ENCODE measurements at places on chromosomes 2 and 18.
A peak's percentile ranks its signal among the peaks of the same experiment; 100 is the strongest.

- no peak for DNase-seq
Measured at GRCh38 chr18:60157810-60158209, 214.8 kb downstream of the MC4R start.

GRCh38 chr2:1863386-1863785 lies 119.1 kb upstream of the PXDN start:
- DNase-seq = no peak

- DNase-seq = no peak
Measured at GRCh38 chr2:229267080-229267479, 4.0 kb downstream of the PID1 start.

- DNase-seq = no peak
Measured at GRCh38 chr2:224934526-224935188, 107.6 kb downstream of the DOCK10 start.

DNA sequence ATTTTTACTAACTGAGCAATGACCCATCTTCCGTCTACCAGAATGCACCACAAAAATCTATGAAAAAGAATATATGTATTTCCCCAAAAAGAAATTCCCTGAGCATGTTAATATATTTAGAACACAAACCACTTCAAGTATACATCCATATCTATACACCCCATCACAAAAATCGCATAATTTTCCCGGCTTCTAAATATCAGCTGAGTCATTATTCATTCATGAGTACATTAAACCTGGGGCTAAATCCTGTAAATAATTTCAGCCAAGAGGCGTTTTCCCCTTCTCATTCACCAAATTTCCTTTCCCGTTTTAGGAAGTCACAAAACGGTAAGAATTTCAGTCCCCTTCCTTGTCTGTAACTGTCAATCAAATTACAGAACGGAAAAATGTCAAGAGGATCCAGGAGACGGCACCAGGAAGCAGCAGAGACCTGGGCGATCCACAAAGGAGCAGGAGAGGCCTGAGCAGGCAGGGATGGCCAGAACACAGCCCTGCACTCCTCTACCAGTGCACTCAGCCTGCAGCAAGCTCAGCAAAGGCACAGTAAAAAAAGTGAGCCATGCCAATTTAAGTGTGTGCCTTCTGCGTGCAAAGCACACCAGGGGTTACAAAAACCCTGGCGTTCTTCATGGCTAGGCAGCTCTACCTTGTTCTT lies 300.7 kb downstream of the TCF4 start:
- no peak for DNase-seq

GRCh38 chr2:224360801-224361251 lies 41.1 kb downstream of the FAM124B start:
- DNase-seq = no peak

DNA sequence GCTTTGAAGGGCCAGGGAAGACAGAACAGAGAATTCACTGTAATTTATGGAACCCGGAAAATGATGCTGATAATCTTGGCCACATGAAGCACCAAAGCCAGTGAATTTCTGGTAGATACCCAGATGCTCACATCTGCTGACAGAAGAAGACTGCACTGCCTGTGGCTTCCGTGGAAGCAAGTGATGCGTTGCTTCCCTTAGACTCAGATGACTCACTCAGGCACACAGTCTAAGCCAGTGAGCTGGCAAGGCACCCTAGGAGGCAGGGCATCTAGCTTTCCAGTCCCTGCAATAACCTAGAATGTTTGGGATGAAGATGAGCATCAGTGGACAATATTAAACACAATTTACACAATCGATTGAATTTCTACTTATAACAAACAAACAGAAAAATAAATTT lies 284.7 kb downstream of the CMPK2 start:
- no peak for DNase-seq

GRCh38 chr18:51030537-51031258 lies 685 bp downstream of the SMAD4 start:
- DNase-seq = peak; percentile 61

DNA sequence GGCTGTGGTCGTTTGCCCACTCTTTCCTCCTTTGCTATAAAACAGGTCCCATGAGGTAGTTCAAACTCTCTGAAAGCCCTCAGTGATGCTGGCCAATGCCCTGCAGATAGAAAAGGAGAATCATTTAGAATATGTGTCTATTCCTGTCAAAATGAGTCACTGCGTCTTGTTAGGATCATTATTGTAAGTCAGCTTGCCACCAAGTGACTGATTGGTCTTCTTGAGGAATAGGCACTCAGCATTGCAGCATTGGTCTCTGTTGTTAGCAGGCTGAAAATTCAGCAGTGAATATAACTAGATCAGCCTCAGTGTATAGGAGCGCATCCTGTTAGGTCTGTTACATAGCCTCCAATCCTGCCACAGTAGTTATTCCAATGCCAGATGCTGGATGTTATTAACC lies 28.9 kb downstream of the PRKRA start:
- DNase-seq = no peak

- no peak for DNase-seq
Measured at GRCh38 chr2:70569559-70569958, 15.9 kb upstream of the TGFA start.

DNA sequence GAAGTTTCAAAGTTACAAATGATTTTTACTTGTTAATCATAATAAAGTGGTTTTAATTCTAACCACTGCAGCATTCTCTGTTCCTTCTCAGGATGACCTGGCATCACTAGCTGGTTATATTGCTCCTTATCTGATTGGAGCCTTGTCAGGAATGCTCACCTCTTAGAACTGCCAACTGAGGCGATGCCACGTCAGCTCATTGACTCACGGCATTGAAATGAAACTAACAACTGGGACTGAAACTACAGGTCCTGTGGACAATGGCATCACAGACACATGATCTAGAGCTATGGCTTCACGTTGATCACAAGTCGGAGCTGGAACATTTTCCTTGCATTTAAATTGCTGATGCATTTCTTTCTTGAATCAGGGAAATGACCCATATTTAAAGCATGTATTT lies 54.9 kb upstream of the MAP2 start:
- no peak for DNase-seq

DNA sequence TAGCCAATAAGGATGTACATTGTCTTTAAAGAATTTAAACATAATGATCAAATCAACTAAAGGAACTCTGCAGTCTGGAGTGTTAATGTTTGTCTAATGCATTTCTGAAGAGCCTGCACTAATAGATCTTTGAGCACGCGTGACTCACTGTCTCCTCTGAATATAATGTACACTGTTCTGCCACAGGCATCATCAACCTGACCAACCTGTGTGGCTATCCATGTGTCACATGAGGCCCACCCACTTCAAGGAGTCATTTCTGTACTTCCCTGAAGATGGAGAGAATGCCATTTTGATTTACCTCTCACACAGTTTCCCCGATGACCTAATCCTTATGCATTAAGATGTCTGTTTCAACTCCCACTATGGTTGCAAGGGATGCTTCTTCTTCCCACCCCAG lies 434.0 kb upstream of the SPHKAP start:
- DNase-seq = no peak

- DNase-seq = no peak
Measured at GRCh38 chr2:239523954-239524330, 123.1 kb upstream of the HDAC4 start.

- no peak for DNase-seq
Measured at GRCh38 chr2:85183479-85183878, 50.3 kb downstream of the TCF7L1 start.

DNA sequence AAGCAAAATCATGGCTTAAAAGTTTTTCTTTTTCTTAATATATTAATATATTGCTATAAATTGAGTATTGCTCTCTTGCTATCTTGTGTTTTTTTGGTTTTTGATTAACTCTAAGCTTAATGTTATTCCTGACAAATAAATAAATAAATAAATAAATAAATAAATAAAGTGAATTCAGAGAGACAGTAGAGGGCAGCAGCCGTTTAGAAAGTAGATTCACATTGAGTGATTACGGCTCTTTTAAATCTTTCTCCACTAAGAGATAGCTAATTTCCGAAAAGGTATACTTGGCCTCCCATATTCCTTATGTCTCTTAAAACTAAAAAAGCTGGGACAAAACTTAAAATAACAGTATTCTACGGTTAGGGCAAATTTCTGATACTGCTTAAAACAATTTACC lies 34.3 kb downstream of the MSH2 start:
- no peak for DNase-seq

GRCh38 chr2:232146294-232146693 lies 184.8 kb downstream of the DIS3L2 start:
- no peak for DNase-seq

GRCh38 chr18:12057419-12058039 lies 36.1 kb upstream of the ANKRD62 start:
- DNase-seq = no peak

DNA sequence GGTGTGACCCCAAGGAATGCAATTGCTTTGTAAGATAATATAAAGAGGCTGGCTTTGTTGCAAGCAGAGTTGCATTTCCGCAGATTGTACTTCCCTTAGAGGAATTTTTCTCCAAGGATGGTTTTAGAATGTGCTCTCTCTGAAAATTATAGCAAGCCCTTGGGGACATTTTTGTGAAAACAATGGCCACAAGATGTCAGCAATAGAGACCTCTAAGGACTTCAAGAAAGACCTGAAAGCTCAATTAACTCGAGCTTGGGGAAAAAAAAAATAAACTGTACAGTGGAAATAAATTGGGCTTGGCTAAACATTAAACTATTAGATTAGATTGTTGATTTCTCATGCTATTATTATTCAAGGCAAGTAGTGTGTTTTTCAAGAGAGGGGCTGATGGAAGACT lies 81.3 kb upstream of the KYNU start:
- DNase-seq = no peak

- DNase-seq = no peak
Measured at GRCh38 chr2:220106065-220106464, 478.6 kb downstream of the SLC4A3 start.

DNA sequence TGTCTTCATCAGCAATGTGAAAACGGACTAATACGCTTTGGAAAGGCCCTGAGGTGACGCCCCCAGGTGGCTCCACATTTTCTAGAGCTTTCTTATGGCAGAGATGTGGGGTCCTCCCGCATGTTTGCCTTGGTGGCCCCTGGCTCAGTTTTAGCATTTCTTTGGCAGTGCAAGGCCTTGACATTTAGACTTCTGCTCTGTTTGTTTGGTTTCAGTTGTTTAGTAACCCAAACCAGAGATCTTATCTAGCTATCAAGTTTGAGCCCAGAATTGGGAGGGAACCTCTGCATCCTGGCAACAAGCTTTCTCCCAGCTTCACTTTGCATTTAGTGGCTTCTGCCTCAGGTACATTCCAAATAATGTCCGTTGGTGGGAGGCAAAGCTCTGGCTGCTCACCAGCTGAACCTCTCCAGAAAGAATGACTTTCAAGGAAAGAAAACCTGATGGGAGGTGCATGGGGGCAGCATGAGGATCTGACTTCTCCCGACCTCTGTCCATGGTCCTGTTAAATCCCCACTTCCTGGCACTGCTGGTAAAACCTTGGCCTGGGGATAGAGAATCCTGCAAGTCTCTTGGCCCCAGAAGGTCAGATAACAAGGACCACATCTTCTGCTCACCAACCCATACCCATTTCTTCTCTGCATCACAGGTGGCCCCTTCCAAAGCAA lies 12.0 kb upstream of the MBP start:
- no peak for DNase-seq

- DNase-seq = peak; percentile 59
Measured at GRCh38 chr18:79400091-79400590, 4.4 kb downstream of the NFATC1 start.

DNA sequence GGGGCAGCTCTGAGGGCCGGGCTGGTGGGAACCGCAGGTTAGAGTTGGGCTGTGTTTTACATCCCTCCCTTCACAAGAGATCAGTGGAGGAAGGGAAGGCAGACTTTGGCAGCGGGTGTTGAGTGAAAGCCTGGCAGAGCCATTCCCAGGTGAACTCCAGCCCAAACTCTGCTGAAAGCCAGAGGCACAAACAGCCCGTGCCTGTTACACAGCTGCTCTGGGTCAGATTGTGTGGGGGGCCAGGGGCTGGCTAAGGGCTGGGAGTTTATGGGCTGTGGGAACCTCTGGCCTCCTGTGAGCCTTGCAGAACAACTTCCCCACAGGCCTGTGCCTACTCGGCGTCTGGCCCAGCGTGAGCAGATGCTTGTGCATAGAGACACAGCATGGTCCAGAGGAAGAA lies 286.8 kb downstream of the CLIP4 start:
- DNase-seq = no peak

DNA sequence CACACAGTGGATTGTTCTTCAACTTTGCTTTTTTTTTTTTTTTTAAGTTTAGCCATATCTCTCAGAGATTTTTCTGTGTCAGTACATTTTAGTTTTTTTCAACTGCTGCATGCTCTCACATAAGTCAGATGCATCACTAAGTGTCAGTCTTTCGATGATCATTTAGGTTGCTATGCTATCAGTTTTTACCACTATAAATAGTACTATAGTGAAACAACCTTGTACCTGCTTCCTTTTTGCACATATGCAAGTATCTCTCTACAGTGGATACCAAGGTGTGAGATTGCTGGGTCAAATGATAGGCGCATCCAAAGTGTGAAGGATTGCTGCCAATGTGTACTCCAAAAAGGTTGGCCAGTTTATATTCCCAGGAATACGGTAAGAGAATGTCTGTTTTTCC lies 33.5 kb upstream of the MAP4K3 start:
- no peak for DNase-seq

GRCh38 chr2:174324530-174324929 lies 10.2 kb upstream of the SP9 start:
- DNase-seq = no peak

- DNase-seq = no peak
Measured at GRCh38 chr2:222257645-222258044, 41.2 kb downstream of the PAX3 start.

DNA sequence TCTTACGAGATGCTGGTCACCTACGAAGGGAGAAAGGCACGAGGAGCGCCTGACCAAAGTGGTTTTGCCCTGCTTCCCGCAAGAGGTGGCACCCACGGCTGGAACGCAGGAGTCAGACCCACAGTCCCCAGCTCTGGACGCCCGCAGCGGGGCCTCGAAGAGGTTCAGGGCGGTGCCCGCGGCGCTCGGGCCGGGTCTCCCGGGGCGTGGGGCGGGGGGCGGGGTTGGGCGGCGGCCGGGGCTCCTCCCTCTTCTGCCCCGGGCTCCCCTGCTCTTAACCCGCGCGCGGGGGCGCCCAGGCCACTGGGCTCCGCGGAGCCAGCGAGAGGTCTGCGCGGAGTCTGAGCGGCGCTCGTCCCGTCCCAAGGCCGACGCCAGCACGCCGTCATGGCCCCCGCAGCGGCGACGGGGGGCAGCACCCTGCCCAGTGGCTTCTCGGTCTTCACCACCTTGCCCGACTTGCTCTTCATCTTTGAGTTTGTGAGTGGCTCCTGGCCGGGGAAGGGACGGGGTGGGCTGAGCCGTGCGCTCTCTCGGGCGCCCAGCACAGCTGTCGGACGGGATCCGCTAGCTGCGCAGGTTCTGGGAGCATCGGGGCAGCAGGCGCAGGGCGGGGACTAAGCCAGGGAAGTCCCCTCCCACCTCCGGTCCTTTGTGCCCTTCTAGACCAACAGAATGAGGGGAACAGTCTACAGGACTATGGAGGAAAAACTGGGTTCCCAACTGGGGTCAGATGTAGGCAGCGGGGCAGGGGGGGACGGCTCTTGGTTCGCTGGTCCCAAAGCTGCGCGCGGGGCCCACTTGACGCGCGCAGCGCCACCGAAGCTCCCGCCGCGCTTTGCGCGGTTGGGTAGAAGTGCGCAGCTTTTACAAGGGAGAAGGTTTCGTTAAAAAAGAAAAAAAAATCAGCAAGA lies at the start of gene MAL:
MAL (plus strand) TSS at position 303 of the 914 bp plus-strand sequence; CDS start at position 388, 85 bp downstream.
- DNase-seq = peak; percentile 33
